GM12892 (cell line): ENCODE measurements at places on chromosomes 4 and X.

- no peak for DNase-seq
These were observed 67.4 kb upstream of the CLCN4 start for GRCh38 chrX:10089378-10089795.

DNA sequence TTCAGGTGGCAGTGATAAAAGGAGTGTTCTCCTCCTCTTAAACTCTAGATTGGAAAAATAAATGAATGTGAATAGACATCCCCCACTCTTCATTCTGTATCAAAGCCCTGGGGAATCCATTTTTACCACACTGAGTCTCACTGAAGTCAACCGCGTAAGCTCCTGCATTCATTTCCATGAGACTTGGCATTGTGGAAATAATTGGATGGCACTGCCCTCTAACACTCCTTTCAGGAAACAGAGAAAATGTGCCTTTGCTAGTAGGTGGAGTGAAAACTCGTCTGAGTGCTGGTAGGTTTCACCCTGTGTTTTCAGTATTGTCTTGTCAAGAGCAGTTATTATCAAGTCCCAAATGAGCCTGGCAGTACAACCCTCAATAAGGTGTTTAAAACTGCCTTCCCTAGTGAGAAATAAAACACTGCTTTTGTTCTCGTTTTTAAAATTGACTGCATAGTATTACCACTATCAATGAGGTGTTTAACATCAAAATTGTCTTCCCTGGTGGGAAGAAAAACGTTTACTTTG lies 9.7 kb upstream of the CDKN2AIP start:
- DNase-seq, result no peak

DNA sequence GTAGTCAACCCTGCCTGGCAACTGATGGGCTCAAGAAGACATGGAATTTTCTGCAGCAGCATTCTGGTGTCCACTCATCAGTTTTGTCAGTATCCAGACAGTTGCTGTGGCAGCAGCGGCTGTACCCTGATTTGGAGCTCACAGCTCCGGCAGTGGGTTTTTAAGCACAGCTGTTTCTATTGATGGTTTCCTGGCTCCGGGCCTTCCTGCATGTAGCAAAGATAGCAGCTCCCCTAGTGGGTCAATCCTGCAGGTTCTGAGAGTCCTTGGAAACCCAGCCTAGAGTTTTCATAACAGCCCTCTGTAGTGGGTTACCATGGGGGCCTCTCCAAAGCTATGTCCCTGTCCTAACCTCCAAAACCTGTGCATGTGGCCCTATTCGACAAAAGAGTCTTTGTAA lies 84.0 kb upstream of the ATP6AP2 start:
- no peak for DNase-seq

GRCh38 chr4:86376850-86377249 lies 17.0 kb upstream of the MAPK10 start:
- DNase-seq, result no peak

DNA sequence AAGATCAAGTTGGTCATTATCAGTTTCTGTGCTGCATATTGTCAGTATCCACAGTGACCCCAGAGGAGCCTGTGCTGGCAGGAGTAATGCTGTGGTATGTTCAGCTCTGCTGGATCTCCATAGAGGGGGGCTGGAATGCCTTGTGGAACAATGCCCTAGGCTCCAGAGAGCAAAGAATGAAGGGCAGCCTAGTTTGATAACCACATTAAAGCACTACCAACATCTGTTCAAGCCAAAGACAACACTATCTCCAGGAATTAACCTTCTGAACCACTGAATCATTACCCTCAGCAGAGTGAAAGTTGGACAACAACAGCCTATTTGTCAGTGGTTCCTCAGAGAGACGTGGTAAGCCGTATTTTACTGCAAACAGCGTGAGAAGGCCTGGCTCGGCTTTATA lies 192.3 kb upstream of the CXorf66 start:
- no peak for DNase-seq

DNA sequence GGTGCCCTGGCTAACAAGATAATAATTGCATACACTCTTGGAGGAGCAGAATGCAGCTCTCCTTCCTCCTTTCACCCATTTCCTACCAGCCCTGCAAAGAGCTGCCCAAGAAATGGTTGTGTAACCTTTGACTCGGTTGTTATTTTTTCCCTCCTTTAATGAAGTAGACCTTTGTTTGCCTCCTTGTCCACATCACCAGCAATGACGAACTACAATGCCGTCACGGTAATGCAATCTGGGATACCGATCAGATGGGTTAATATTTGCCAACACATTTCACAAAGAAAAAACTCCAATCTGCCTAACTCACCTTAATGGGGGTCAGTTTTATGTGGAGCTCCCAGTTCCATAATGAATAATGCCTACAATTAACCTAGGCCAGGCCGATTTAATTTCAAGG lies 32.0 kb downstream of the GPRIN3 start:
- no peak for DNase-seq

DNA sequence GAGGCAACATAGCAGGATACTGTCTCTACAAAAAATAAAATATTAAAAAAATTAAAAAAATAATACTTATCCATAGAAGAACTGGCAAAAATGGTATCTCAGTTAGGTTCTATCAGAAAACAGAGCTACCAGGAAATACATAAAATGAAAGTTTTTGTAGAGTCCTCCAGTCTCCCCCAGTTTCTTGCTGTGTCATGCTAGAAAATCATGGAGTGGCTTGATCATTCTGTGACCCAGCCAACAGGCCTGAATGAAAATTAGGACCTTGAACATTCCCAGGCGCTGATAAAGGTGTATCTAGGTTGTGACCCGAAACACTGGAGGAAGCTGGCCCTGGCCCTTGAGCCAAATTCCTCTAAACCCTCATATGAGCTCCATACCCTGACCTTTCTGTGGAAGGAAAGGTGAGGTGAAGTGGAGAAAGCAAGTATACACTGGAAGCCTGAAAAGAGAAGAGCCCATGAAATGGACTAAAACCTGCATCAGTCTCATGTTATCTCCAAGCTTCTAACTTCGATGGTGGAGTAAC lies 652 bp downstream of the SMIM9 start:
- DNase-seq, result no peak
